ENCODE measurements at places on chromosomes 6 and 20.

- peak; percentile 37 for DNase-seq
These were observed 51.4 kb downstream of the KDM1B start for GRCh38 chr6:18206591-18206990.

DNA sequence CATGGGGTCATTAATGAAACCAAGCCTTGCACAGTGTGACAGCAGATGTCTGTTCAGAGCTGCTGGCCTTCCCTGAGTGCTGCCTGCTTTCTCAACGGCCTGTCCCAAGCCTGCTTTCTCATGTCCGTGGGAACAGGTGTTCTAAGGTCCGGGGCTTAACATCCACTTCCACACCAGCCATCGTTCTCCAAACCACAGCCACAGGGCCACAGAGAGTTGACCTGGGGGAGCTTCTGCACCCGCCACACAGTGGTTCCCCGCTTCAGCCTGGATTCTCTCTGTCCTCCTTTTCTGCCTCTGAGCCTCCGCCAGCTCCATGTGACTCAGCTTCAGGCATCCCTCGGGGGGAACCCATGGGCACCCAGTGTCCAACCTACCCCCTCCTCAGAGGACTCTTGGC is 26.9 kb upstream of the PPP1R3G start:
- DNase-seq, result no peak

DNA sequence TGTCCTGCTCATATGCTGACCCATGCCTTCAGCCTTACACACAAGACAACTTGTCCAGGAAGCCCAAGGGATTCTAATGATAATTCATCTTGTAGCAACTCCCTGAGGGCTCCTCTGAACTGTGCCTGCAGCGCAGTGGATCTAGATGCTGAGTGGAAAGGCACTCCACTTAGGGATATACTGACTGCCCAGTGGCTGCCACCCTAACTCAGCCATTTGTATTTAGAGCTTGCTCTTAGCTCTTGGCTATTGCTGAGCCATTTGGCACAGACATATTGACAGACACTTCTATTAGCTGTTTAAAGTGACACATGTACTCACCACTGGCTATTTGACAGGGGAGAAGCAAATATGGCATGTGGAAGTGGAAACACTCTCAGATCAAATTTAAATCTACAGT is 278.3 kb upstream of the SGK1 start:
- DNase-seq, result no peak

DNA sequence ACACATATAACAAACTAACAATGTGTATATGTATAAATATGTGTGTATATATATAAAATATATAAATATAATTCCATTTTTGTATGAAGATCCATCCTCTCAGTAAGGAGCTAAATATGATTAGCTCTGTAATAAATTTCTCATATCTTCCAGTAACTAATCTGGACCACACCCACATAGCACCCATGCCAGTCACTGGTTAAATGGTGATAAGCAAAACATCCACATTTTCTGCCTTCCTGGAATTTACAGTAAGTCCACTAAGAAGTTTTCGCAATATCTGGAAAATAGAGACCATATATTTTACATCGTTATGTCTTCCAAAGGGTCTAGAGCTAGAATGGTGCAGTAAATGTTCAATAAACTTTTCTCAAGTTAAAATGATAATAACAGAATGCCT is 151.5 kb upstream of the STMND1 start:
- no peak for DNase-seq

- DNase-seq, result no peak
These were observed 23.2 kb downstream of the MAS1 start for GRCh38 chr6:159913862-159914564.
